HEK293T (cell line): ENCODE measurements at places on chromosomes 3 and 15.
A peak's percentile ranks its signal among the peaks of the same experiment; 100 is the strongest.

DNA sequence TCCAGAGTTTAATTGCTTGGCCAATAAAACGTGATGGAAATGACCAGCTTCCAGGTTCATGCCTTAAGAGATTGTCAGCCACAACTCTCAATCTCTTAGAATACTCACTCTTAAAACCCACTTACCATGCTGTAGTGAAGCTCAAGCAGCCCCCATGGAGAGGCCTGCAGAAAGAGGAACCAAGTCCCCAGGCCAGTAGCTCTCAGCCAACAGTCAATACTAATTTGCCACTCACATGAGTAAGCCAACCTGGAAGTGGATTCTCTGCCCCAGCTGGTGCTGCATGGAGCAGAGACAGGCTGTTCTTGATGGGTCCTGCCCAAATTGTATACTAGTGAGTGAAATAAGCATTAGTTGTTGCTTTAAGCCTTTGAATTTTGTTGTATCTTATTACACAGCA lies 155.9 kb downstream of the OXSM start:
- no peak for DNase-seq

DNA sequence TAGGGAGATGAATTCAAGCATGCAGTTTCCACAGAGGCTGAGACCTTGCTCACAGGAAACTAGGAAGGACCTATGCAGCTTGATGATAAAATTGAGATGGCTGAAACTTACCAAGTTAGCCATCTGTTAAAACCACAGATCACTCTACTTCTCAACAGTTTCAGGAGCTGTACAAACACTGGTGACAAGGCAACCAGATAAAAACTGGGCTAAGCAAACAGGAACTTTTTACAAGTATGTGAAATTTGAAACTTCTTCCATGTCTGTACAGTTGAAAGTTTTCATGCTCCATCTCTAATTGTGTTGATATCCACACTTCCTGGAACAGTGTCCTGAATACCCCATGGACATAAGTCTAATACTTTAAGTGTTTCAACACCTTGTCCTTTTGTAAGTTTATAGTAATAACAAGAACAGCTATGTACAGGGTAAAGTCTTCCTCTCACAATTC lies 78.2 kb downstream of the FAIM start:
- DNase-seq: peak; percentile 7

DNA sequence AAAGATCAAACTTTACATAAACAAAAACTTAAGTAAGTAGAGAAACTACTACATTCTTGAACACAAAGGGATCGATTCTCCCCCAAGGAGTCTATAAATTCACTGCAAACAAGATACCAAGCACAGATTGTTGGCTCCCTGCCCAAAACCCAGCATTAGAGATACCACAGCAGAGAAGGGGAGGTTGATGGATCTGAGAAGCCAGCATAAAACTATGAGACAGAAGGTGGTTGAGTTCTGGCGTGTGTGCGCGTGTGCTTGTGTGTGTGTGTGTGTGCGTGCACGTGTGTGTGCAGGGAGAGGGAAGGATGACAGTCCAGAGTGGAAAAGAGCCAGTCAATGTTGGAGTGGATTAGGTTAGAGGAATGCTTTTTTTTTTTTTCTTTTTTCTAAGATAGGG lies 143.2 kb upstream of the PRR20G start:
- DNase-seq: no peak

DNA sequence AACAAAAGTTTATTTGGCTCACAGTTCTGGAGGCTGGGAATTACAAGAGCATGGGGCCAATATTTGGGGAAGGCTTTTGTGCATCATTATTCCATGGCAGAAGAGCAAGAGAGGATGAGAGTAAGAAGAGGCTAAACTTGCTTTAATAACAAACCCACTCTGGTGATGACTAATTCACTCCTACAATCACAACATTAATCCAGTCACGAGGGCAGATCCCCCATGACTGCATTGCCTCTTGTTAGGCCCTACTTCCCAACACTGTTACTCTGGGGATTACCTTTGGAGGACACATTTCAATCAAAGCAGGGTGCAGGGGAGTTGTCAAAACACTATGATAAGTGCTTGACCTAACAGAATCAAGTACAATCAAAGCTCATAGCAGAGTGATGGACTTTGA lies 181.7 kb downstream of the BBX start:
- DNase-seq: no peak

GRCh38 chr3:88019024-88019423 lies 39.8 kb downstream of the CGGBP1 start:
- no peak for DNase-seq

GRCh38 chr15:64775551-64776401 lies at the start of gene RBPMS2:
Gene RBPMS2 (minus strand): TSS chr15:64775589. CDS start chr15:64775319, 270 bp downstream.
- peak; percentile 47 for DNase-seq

DNA sequence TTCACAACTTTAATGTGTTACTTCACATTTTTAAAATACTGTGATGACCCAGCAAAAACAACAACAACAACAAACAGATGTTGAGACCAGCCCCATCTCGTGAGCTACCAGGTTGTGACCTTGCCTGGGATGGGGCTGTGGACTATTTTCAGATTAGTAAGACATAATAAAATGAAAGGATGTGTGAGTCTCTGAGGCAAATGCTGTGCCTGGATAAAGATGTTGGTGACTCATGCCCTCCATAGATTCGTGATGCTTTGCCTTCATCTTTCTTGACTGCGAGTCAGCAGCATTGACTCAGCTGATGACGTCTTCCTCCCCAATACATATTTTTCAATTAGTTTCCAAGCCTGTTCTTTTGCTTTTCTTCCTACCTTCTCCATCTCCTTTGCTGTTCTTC lies 453.0 kb upstream of the CFAP20DC start:
- no peak for DNase-seq

DNA sequence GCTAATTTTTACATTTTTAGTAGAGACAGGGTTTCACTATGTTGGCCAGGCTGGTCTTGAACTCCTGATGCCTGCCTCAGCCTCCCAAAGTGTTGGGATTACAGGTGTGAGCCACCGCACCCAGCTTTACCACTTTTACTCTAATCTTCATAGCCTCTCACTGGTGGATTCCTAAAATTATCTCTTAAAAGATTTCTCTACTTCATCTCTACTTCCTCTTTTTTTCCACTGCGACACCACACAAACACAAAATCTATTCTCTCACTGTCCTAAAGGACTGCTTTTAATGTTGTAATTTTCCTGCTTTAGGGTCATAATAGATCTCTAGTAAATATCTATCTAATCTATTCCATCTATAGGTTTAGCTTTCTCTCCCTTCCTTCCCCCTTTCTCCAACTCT lies 34.0 kb upstream of the TBL1XR1 start:
- no peak for DNase-seq

DNA sequence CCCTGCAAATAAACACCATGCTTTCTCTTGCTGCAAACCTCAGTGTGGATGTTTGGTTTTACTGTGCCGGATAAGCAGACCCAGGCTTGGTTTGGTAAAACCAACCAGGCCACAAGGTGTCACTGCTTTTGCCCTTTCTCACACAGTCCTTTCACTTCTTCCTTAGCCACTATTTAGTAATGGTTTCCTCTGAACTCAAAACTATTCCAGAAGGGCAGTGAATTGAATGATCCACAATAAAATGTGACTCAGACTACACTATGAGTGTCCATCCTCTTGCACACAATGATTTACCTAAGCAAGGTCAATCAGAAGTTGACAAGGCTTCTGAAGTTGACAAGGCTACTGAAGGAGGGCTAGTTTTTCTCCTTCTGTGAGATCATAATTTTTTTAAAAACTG lies 552.4 kb upstream of the CCDC54 start:
- DNase-seq: peak; percentile 12

GRCh38 chr15:69994429-69995205 lies 103.1 kb downstream of the TLE3 start:
- no peak for DNase-seq

DNA sequence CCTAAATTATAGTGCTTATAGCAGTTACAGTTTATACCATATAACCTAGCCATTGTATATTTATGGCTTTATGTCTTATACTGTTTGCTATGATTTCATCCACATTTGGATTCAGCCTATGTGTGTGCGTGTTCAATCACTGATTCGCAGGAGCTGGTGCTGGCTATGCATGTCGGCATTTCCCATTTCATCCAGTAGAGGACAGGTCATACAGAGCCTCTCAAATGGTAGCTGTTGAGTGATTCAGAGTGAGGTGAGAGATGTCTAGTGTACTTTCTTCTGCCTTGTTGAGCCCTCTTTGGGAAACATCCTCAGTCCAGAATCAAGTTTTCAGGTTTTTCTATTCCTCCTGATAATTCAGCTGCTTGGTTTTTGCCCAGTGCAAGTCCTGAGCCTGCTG lies 76.1 kb downstream of the FRMD4B start:
- DNase-seq: peak; percentile 28

- DNase-seq: no peak
Observed at GRCh38 chr3:108208831-108209230, 13.4 kb downstream of the IFT57 start.

GRCh38 chr15:85625166-85625830 lies 169.4 kb downstream of the KLHL25 start:
- DNase-seq: no peak

- DNase-seq: no peak
Observed at GRCh38 chr3:71776538-71776937, 8.4 kb downstream of the PROK2 start.

DNA sequence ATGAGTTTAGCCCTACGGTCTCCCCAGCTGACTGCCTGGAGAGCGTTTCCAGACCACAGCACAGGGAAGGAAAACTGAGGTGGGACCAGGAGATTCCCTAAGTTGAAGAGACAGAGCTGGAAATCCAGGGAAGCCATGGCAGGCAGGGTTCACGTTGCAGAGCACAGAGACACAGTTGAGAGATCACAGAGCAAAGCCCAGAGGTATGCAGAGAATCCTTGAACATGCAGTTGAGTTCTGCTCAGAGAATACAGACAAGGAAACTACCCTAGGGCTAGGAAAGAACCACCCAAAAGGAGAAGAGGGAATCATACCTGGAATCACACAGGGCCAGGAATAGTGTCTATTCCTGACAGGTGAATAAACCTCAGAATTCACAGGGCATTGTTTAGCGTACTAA lies 14.3 kb downstream of the SLC28A1 start:
- no peak for DNase-seq

GRCh38 chr15:51731549-51732267 lies 5.7 kb downstream of the LYSMD2 start:
- no peak for DNase-seq

- DNase-seq: no peak
Observed at GRCh38 chr3:195042743-195043606, 228.0 kb downstream of the XXYLT1 start.

- no peak for DNase-seq
Observed at GRCh38 chr3:124885466-124886167, 1.5 kb downstream of the ITGB5 start.

DNA sequence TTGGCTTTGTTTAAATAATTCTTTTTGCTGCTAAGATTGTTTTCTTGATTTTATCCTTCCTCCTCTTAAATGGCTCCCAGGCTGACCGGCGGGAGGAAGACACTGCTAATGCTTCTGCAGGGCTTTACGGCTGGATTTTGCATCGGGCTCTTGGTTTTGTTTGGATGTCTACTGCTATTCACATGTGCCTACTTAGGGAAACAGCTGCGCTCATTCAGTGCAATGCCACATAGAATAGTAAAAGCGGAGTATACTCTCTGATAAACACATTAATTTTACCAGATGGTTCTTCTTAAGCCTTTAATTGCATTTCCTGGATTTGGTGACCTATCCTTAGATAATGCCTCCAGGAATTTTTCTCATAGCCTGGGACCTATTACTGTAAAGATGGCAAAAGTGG lies 146.6 kb downstream of the THSD4 start:
- DNase-seq: no peak

- no peak for DNase-seq
Observed at GRCh38 chr3:56459104-56459496, 9.2 kb downstream of the ERC2 start.

DNA sequence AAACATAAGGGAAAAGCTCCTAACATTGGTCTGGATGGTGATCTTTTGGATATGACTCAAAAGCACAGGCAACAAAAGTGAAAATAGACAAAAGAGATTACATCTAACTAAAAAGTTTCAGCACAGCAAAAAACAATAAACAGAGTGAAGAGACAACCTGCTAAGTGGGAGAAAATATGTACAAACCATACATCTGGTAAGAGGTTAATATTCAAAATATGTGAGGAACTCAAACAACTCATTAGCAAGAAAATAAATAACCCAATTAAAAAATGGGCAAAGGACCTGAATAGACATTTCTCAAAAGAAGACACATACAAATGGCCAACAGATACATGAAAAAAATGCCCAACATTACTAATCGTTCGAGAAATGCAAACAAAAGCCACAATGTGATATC lies 19.0 kb upstream of the NR1I2 start:
- no peak for DNase-seq

GRCh38 chr15:43414196-43414595 lies 43.3 kb downstream of the TUBGCP4 start:
- no peak for DNase-seq

- DNase-seq: no peak
Observed at GRCh38 chr15:38220606-38221273, 31.9 kb upstream of the SPRED1 start.

- no peak for DNase-seq
Observed at GRCh38 chr3:153137626-153138025, 24.4 kb upstream of the RAP2B start.

DNA sequence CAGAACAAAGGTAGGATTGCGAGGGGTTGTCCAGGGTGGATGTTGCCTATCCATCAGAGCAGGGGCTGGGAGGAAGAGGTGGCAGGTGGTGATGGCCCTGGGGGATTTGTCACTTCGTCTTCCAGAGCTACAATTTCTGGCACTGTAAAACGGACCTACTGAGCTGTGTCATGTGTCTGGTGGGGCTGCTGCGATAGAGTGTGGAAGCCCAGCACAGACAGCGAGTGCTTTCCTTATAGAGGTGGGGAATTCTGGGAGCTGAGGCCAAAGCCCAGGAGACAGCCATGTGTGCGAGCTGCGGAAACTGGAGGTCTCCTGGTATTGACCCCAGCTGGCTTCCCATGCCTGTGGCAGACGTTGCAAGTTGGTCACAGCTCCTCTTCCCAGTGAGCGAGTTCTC lies 61.2 kb upstream of the SEC22A start:
- no peak for DNase-seq

DNA sequence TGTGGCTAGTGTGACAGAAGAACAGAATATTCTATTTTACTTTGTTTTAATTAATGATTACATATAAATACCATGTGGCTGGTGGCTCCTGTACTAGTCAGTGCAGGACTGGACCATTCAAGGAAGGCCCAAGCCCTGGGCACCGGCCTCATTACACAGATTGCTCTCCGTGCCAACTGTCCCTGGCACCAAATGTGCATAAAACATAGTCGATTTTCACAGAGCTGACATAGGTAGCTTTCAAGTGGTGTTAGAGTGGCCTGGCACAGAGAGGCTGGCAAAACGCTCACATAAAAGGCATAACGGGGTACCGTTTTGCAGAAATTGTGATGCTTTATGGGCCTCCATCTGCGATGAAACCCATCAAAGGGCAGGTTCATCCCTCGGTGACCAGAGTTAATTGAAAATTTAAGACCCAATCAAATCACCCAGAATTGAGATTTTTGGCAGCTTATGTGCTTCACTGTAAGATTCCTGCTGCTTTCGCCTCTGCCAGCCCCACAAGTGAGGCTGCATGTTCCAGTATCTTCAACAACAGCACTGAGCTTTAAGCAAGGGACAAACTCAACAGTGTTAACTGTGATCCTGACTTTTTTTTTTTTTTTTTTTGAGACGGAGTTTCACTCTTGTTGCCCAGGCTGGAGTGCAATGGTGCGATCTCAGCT lies 25.9 kb downstream of the RFTN1 start:
- no peak for DNase-seq

- DNase-seq: no peak
Observed at GRCh38 chr3:49790626-49791411, 4.5 kb upstream of the IP6K1 start.

GRCh38 chr3:134449951-134450350 lies 35.8 kb downstream of the ANAPC13 start:
- no peak for DNase-seq

GRCh38 chr3:56291953-56292352 lies 176.3 kb downstream of the ERC2 start:
- no peak for DNase-seq
